ENCODE measurements at places on chromosomes 11 and 22.
A peak's percentile ranks its signal among the peaks of the same experiment; 100 is the strongest.

DNA sequence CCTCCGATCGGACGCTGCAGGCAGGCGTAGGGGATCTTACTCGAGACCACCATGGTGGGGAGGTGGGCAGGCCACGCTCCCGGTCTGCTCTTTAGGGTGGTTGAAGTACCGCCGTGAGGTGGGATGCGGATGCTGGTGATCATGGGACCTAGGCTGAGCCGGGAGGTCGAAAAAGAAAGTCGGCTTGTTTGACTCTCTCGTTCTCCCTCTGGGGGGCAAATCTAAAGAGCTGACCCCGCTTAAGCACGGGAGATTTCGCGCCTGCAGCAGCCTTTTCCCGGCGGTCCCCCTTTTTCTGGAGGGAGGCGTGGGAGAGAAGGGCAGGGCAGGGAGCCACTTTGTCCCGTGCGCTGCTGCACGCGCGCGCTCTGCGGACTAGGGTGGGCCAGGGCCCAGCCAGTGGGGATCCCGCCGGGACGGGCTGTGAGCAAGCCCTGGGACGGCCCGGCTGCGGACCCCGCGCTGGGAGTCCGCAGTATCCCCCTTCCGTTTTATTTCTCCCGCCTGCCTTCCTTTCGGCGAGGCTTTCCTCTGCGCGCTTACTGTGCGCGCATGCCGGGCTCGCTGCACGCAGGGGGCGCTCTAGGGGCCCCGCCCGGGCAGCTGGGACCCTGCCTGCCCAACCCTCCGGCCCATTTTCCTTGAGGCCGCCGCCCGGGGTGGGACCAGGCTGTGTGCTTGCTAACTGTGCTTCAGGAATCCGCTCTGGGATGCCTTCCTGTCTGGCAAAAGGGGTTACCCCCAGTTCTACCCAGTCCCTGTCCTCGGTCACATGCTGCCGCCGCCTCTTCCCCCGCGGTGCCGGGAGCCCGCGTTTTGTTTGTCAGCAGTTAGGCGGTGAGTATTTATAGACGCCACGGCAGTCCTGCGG lies 81.0 kb downstream of the PRR5L start:
- no peak for DNase-seq

DNA sequence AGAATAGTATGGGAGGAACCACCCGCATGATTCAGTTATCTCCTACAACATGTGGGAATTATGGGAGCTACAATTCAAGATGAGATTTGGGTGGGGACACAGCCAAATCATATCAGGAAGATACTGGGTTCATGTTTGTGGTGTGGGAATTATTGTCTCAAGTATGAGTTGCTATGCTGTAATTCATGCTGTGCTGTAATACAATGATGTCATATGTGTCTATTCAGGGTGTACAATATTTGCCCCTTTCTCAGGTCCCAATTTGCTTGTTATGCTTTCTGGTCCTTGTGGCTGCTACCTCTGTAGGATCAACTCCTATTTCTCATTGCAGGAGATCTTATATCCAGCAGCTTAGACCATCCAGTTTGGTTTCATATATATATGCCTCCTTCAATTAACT lies 52.2 kb upstream of the ARHGAP20 start:
- DNase-seq: no peak

DNA sequence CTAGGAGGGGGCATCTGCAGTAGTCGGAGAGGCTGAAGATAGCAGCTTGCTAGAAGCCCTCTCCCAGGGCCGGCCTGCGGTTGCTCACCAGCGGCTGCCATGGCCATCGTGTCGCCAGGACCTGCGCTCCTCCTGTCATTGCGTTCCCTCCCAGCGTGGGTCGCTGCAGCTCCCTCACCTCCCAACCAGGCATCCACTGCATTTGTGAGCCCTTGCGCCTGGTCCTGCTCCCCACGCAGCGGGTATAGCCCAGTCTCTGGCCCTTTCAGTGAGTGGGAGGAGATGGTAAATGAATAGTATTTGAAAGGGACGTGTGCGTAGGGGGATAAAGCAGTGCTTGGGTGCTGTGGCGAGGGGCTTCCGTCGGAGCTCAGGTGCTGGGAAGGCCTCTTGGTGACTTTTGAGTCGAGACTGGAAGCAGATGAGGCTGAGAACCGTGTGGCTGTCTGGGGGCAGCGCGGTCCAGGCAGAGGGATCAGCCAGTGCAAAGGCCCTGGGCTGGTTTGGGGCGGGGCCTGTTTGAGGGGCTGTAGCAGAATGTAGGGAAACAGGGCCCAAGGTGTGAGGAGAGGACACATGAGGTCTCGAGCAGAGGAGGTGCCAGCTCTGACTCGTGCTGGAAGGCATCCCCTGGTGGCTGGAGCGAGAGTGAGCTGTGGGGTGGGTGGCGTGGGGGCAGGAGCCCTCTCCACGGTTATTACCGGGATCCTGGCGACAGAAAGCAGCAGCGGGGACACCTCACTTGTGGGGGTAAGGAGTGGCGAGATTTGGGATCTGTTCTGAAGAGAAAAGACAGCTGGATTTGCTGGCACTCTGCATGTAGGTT lies 39.3 kb downstream of the LRP5 start:
- DNase-seq: no peak

GRCh38 chr11:35549787-35550186 lies 24.4 kb upstream of the PAMR1 start:
- DNase-seq: peak; percentile 59

DNA sequence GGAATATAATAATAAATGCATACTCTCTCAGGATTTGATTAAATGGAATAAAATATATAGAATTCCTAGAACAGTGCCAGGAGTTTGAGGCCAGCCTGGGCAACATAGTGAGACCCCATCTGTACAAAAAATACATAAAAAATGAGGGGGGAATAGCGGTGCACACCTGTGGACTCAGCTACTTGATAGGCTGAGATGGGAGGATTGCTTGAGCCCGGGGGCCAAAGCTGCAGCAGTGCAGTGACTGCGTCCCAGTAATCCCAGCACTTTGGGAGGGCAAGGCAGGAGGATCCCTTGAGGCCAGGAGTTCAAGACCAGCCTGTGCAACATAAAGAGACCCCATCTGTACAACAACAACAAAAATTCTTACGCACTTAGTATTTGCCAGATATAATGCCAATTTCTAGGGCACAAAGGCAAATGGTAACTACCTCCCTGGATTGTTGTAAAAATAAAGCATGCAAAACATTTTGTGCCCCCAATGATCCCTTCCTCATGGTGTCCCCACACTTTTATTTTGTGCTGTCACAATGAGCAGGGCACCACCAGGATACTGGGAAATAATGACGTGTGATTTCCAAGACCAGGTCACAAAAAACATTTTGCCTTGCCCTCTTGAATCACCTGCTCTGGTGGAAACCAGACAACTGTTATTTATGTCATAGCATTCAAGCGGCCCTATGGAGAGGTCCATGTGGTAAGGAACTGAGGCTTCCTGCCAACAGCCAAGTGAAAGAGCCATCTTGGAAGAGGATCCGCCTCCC lies 18.3 kb upstream of the ZNF280A start:
- no peak for DNase-seq

DNA sequence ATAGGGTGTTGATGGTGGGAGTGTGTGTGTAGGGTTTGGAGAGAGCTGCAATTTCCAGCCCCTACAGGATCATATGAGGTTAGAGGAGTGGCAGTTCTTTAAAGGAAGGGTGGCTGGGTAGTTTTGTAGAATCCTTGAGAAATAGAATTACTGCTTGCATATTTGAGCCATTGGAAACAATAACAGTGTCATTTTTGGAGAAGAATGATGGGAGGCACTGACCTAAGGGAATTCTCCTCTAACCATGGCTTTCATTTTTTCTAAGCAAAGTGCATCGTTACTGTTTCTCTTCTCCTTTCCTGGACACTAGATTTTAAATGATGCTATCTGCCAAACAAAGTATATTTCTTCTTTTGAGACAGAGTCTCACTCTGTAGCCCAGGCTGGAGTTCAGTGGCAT lies 66.9 kb upstream of the RRM1 start:
- DNase-seq: no peak

All from kidney epithelial cell (primary cell).